ENCODE measurements at places on chromosomes 3 and 15.

DNA sequence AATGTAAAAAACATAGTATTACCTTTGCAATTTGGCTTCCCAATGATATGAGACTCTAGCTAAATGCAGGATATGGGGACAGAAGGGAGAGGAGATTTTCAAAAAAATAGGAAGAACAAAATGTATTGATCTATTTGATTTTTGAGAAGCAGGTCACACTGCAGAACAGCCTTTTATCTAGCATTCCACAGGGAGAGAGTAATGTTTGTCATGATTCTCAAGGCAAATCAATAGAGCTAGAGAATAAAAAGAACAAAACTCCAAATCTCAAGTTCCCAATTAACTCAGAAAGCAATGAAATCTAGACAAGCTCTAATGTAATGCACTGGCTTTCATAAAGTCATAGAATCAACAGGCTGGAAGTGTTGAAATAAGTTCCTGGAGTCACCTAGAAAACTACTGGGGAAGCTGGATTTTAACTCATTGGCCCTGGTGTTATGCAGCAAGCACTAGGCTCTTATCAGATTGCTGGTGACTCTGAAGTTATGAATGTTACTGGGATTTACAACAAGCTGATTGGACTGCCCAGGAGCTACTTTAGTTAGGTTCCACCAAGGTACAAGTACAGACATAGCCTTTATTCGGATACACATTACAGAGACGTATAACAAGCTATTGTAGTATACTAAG, 442.8 kb downstream of the FGF12 start:
- DNase-seq: no peak

GRCh38 chr3:57681691-57682090, 11.2 kb downstream of the DENND6A start:
- no peak for DNase-seq

- no peak for DNase-seq
These were observed 14.8 kb upstream of the ACSBG1 start for GRCh38 chr15:78249131-78249530.

- no peak for DNase-seq
These were observed 342.2 kb upstream of the ROPN1 start for GRCh38 chr3:124333931-124334640.

DNA sequence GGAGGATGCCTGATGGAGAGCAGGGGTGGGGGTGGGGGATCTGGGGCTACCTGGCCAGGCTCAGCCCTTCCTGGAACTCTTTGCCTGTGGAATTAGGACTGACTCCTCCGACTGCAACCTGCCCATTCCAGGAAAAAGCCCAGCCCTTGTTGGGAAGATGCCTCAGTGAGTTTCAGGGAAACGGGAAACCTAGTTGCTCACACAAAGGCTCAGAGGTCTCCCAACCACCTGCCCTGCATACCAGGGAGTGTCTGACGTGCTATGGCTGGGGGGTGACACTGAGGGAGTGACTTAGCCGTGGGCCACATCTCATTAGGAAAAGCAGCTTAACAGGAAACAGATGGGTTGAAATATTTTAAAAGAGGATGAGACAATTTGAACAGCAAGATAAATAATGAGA, 27.9 kb downstream of the CYP8B1 start:
- no peak for DNase-seq

- DNase-seq: no peak
These were observed 75.2 kb upstream of the ARHGEF3 start for GRCh38 chr3:56876916-56877315.

DNA sequence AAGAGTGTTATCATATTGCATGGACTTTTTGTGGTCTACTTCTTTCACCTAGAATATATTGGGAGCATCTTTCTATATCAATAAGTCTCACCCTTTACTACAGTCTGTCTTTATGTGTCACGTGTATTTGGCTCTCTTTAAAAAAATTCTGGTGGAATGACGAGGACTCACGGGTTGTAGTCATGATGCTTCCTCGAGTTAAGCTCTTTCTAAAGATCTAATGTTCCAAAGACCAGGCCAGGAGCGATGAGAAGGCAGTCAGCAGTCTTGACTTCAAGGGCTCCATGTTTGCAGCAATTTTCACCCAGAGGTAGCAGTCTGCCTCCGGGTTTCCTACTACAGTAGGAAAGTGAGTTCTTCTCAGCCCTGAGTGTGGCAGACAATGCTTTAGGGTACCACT, 88.9 kb downstream of the FRMD4B start:
- no peak for DNase-seq

All from HEK293T (cell line).